ENCODE measurements at places on chromosomes 12 and 14.

- no peak for DNase-seq
Measured at GRCh38 chr12:58224536-58225105, 283.3 kb downstream of the ATP23 start.

DNA sequence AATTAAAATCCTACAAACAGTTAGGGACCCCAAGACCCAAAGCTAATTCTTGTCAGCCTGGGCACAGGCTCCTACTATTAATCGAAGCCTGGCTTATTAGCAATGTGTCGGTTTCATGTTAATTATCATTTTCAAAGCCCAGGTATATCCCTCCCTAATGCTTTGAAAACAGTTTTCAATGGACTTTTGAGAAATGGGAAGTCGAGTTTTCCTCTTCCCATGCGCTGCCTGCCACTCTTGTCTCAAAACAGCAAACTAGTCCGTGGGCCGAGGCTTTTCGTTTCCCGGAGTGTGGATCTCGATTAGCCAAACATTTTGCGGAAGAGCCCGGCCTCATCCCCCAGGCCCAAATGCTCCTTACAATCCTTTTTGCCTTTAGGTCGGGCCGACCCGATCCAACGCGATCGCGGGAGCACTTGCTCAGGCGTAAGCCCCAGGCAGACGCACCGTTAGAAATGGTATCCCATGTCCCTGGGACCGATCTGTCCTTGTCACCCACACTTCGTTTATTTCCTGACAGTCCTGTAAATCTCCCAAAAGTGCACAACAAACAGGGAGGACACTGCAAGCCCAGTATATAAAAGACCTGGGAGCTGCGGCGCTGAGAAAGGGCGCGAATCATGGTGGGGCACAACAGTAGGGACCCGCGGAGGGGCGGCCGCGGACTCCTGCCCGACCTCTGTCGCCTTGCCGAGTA is 1.5 kb downstream of the SIX6 start:
- no peak for DNase-seq

DNA sequence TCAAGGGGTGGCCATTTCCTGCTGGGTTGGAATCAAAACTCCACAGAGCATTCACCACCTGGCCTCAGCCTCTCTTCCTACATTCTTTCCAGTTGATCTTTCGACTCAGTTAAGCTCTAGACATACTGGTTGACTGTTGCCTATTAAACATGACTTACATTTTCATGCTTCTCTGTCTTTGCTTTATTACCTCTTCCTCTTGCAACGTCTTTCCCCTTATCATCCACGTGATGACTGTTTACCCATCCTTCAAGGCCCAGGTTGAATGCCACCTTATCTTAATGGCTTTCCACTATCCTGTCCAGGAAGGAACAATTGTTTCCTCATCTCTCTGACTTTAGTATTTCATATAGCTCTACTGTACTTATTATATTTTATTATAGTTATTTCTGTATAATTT is 24.4 kb upstream of the CCDC175 start:
- no peak for DNase-seq

DNA sequence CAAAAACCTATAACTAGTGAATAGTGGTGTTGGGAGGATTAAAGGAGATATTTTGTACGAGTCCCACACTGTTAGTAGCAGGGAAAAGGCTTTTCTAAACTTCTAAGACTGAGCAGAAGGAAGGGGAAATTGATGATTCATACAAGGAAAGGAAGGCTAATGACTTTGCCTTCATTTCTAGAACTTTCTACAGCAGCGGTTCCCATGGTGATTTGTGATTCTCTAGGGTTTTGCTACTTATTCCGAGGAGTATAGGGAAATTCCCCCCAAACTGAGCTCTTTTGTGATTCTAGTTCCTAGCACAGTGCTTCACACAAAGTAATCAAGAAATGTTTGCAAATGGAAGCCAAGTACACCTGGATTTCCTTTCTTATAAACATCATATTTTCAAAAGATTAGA is 23.8 kb upstream of the PWP1 start:
- DNase-seq: no peak

DNA sequence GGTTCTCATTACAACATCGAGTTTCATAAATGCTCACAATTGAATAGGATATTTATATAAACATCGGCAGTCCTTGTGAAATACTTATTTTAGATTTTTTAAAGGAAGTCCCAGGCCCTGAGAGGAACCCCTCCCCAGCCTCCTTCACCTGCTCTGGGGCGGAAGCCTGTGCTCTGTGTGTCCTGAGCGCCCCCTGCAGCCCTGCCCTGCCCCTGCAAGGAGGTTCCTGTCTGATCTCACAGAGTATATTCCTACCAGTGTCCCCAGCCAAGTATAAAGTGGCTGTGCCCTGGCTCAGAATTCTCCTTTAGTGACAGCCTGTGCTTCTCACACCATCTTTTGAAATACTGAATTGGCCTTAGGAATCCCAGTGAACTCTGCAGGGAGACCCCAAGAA is 659.5 kb downstream of the TMEM121 start:
- DNase-seq: no peak

- no peak for DNase-seq
Measured at GRCh38 chr14:105149146-105149781, 19.3 kb downstream of the JAG2 start.

DNA sequence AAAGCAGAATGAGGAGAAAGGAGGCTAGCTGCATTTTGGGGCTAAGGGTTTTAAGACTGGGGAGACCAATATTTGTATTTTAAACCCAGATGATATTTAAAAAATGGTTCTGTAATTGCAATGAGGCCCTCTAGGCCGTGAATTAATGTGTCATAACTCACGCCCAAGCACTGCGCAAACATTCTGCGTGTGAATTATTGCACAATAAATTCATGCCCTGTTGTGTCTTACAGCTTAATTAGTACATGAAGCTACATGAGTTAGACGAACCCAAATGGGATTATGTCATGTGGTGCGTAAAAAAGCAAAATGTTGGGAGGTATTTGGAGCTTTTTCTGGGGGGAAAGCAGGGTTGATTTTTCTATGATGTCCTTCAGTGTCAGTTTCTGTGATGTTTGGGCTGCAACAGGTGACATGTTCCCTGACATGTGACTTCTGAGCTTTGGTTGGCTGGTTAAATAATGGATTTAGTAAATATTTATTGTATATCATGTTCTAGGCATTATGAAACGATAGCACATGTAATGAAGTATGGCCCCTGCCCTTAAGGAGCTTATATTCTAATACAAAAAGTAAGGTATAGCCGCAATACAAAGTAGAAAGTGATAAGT is 30.4 kb upstream of the CISTR start:
- no peak for DNase-seq

GRCh38 chr12:89250213-89250612 is 102.1 kb downstream of the DUSP6 start:
- no peak for DNase-seq

GRCh38 chr14:92866901-92867865 is 55.8 kb upstream of the CHGA start:
- no peak for DNase-seq

DNA sequence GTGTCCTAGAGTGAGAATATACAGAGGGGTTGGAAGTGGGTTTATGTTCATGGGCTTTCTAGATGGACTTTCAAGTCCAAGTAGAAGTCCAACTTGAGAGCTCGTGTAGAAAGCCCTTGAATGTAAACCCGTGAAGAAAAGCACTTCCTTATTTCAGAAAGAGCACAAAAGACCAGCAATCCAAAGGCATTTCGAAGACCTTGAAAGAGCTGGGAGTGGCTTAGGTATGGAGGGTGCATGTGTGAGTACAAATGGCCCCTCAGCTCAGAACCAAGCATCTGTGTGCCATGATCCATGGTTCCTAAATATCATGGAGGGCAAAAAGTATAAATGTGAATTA is 160.7 kb downstream of the ETV6 start:
- DNase-seq: no peak

DNA sequence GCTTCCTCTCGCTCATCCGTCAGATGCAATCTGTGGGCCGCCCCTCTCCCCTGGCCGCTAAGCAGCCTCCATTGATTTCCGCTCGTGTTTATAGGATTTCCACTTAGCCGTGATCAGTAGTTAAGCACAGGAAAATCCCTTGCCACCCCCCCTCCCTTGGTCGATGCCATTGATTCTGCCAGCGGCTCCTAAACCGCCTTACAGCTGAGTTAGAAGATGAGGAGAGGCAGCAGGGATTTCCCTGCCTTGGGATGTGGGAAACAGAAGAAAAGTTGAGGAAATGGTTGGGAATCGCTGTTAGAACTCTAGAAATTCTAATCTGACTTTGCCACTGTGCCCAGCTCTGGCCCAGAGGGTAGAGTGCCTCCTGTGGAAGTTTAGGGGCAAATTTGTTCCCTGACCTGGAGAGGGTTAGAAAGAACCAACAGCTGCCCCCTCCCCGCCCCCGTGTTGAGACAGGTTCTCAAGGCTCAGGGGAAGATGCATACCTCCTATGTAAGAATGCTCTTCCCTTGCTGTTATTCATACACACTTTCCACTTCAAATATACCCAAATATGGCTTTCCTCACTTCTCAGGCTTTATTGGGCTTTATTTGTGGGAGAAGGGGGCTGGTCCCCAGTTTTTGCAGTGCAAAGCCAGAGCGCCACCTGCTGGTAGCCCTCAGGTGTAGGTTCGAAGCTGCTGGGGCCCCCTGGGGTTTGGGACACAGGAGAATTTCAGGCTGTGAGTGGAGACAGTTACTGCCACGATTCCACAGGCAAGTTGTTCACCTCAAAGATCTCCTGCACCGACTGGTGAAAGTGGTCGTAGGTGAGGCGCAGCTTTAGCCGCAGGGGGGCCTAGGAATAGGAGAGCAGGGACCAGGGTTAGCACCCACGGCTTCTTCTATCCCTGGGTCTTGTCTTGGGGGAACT is 3.2 kb downstream of the THTPA start:
- DNase-seq: no peak

- DNase-seq: no peak
Measured at GRCh38 chr12:111699962-111700361, 14.1 kb downstream of the ACAD10 start.

- no peak for DNase-seq
Measured at GRCh38 chr14:67393689-67394088, 18.3 kb downstream of the PLEK2 start.

DNA sequence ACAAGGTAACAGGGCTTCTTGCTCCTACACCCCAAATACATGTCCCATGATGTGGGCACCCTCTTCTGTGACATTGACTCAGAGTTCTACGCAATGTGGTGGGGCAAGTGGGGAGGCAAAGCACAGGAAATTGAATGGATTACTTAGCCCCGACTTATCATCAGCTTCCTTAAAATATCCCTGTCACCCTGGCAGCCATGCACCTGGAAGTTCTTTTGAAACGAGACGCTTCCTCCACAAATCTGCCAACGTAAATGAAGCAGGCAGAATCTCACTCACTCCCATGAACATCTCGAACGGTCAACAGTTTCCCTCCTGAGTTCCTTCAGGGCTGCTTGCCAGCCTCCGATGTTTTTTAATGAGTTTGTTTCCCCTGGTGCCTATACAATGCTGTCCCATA is 33.5 kb downstream of the RNFT2 start:
- DNase-seq: no peak

- no peak for DNase-seq
Measured at GRCh38 chr12:10147714-10148403, 17.9 kb upstream of the CLEC7A start.

- DNase-seq: no peak
Measured at GRCh38 chr14:95315156-95315555, 4.6 kb downstream of the CLMN start.

GRCh38 chr14:89093083-89093730 is 268.8 kb downstream of the TTC8 start:
- DNase-seq: no peak

GRCh38 chr14:49865431-49865859 is 12.9 kb upstream of the NEMF start:
- no peak for DNase-seq

GRCh38 chr12:82838827-82839226 is 152.1 kb downstream of the TMTC2 start:
- no peak for DNase-seq

DNA sequence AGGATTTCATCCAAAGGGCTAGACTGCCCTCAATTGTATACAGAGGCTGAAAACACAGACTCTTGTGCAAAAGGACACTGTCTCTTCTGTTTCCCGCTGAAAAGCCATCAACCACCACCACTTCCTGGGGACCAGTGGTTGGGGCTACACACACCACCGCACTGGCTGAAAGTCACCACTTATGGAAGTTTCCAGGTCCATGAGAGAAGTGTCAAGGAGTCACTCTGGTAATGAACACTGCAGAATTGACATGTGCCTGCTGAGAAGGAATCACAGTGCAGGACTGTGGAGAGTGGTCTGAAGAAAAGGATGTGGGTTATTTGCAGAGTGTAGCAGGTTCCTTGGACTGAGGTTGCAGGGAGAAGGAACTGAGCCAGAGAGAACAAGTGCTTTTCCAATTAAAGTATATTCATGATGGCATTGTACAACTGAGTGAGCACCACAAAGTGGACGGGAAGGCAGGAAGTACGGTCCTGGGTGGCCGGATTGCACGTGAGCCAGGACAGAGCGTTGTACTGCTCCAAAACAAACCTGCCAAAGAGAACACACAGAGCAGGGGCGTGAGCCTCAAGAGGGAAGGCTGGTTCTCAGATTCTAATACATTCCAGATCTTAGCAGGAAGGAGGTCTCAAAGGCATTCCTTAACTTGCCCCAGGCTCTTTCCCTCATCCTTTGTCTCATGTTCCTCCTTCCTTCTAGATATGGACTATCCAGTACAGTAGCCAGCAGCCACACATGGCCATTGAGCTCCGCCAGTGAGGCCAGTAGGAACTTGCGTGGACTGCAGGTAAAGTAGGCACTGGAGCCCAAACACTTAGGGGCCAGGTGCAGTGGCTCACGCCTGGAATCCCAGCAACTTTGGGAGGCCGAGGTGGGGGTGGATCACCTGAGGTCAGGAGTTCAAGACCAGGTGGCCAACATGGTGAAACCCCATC is 316.4 kb downstream of the MED13L start:
- no peak for DNase-seq

DNA sequence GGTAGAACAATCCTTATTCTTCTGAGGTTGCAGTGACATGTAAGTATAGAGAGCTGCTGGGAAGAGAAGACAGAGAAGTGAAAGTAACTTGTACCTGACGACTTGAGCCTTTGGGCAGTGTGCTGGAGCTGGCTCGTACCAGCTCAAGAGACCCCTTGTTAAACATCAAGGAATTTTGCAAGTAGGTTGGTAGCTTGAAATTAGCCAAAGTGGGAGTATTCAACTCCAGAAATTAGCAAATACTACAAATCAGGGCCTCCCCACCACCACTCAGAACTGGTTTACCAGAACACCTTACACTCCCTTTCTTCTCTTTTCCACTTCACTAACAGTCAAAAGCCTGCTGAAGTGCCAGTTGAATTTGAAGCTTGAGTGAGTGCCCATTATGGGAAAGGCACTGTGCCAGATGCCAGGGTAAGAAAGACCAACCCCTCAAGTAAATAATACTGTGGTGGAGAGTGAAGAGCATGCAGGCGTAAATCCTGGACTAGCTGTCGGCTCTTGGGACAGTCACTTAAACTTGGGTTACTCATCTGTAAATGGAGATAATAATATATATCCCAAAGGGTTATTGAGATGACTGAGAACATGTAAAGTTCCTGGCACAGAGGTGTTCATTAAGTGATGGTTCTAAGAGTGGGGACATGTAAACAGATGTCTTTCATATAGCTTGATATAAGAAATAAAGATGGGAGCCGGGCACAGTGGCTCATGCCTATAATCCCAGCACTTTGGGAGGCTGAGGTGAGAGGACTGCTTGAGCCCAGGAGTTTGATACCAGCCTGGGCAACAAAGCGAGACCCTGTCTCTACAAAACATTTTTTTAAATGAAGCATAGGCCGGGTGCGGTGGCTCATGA is 27.0 kb upstream of the EID3 start:
- DNase-seq: no peak

- DNase-seq: no peak
Measured at GRCh38 chr12:69657376-69658137, 41.5 kb downstream of the BEST3 start.

Data from GM12891 (cell line).